Fibroblast of lung (primary cell): ENCODE measurements at places on chromosomes 12 and 14.
A peak's percentile ranks its signal among the peaks of the same experiment; 100 is the strongest.

DNA sequence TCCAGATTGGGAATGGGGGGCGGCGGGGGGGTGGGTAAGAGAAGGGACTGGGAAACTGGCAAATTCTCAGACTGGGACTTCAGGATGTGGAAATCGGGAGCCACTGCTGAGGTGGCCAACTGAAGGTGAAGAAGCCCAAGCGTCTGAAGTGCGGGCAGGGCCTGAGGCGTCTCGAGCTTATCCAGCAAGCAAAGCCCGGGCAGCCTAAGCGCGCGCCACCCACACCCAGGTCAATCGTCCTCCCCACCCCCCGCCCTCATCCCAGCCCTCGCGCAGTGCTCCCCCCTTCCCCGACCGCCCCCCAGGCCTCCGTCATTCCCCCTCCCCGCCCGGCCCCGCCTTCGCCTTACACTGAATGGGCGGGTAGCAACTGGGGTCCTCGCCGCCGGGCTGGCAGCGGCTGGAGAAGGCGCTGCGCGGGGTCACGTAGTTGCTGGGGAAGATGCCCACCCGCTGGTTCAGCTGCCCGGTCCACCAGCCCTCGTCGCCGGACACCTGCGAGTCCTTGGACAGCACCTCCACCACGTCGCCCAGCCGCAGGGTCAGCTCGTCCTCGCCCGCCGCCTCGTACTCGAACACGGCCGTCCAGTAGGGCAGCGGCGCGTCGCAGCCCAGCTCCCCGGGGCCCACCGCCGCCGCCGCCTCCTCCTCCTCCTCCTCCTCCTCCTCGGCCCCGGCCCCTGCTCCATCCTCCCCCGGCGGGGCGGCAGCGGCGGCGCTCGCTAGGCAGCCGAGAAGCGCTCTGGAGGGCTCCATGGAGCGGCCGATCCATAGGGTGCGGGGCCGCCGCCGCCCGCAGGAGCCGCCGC lies 693 bp downstream of the MAP3K9 start:
- peaks cover 14% of the 10 kb centered on the region for H3K27me3 ChIP-seq
- H3K4me1 ChIP-seq: no peaks in the 10 kb centered on the region
- H3K4me3 ChIP-seq: peak overlapping the region; percentile 60
- H3K27ac ChIP-seq: no peak overlapping the region
- peak; percentile 10 for DNase-seq

- H3K4me3 ChIP-seq: no peak overlapping the region
- no peaks in the 10 kb centered on the region for H3K36me3 ChIP-seq
- no peak for DNase-seq
- H3K4me1 ChIP-seq: peaks cover 14% of the 10 kb centered on the region
Observed at GRCh38 chr12:108604208-108604941, 6.5 kb upstream of the TMEM119 start.

GRCh38 chr14:89320381-89321000 lies 96.5 kb downstream of the FOXN3 start:
- H3K4me3 ChIP-seq: no peak overlapping the region
- H3K27me3 ChIP-seq: no peaks in the 10 kb centered on the region
- no peaks in the 10 kb centered on the region for H3K36me3 ChIP-seq
- no peaks in the 10 kb centered on the region for H3K4me1 ChIP-seq

DNA sequence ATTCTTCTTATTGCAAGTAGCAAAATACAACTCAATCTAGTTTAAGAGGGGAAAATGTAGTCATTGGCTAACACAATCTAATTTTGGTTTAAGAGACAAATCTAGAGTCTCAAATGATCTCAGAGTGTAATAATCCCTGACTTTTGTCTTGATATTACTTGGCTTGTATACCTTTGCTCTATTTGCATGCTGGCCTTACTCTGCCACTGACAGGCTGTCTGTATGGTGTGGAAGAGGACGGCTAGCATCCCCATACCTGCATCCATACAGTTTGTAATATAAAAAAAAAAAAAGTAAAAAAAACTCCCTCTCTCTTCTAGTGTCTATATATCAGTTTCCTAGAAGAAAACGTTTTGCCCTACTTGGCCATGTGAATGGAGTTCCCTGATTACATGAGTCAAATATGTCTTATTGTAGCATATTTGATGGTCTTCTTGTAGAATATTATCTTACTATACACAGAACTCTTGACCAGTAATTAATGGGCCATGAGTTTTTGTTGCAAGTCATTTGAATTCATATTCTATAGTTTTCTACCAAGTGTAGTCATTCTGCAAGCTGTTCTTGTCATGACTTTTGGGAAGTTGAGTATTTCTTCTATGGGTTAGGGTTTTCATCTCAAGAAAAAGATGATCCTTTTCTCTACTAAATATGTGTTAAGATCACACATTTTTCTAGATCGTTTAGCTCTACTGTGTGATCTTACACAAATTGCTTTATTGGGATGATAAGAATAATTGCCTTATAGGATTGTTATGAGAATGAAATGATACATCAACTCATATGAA lies 8.2 kb downstream of the HIF1A start:
- H3K4me3 ChIP-seq: no peak overlapping the region
- no peaks in the 10 kb centered on the region for H3K27me3 ChIP-seq
- H3K27ac ChIP-seq: no peak overlapping the region

DNA sequence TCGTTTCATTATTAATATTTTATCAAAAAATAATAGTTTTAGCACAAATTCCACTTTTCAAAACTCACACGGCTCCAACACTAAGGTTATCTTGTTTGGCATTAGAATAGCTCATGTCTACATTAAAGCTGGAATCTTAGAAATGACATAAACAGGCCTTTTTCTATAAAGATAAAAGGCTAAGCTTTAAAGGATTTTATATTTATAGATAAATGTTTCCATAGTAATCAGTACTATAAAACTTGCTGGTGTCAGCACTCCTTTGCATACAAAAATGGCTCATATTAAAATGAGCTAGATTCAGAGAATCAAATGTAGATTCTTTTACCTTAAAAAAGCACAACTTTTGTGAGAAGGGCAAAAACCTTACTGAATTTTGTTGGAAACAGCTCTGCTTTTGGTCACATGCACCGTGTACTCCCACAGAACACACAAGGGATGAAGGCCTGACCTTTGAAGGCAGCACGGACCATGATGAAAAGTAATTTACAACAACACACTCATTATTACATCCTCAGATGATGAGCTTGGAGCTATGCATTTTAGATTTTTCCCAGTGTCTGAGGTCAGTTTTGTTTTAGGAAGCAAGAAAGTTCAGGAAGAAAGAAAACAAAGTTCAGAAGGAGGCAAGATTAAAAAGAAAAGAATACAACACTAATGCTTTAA lies 202.8 kb downstream of the BCAT1 start:
- H3K27me3 ChIP-seq: no peaks in the 10 kb centered on the region
- no peak for DNase-seq
- no peak overlapping the region for H3K4me3 ChIP-seq

GRCh38 chr14:81766321-81766915 lies 232.8 kb upstream of the SEL1L start:
- no peaks in the 10 kb centered on the region for H3K4me1 ChIP-seq
- no peak overlapping the region for H3K4me3 ChIP-seq
- no peaks in the 10 kb centered on the region for H3K36me3 ChIP-seq
- no peak overlapping the region for H3K27ac ChIP-seq
- DNase-seq: no peak
- H3K27me3 ChIP-seq: no peaks in the 10 kb centered on the region

DNA sequence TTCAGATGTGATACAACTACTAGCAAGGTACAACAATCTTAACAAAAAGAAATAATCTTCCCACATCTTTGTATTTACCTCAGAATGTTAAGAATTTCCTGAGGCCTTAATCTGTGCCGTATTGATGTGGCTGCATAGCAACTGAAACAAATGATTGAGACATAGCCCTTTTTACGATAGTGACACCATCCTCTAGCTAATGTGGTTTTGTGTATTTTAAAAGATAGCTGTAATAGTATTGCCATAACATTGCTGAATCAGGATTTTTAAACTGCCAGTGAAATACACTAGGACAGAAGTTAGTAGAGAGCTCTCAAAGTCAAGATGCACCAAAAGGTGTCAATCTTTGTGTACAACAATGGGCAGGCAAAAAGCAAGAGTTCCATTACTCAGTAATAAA lies 11.9 kb downstream of the NPAS3 start:
- no peaks in the 10 kb centered on the region for H3K36me3 ChIP-seq
- no peak overlapping the region for H3K4me3 ChIP-seq
- peak; percentile 81 for DNase-seq
- H3K27ac ChIP-seq: no peak overlapping the region

DNA sequence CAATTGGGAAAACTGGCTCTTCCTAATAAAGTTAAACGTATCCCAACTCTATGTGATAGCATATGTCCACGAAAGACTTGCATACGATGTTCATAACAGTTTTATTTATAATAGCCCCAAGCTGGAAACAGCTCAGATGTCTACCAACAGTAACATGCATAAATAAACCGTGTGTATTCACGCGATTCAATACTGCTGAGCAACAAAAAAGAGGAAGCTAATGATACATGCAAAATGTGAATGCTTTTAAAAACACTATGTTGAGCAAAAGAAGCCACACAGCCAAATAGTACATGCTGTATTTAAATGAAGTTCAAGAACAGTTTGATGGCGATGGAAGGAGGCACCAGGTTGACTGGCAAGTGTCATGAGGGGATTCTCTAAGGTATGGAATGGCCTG lies 55.7 kb downstream of the TRIM9 start:
- peaks cover 7% of the 10 kb centered on the region for H3K27me3 ChIP-seq
- DNase-seq: no peak
- no peaks in the 10 kb centered on the region for H3K36me3 ChIP-seq
- no peaks in the 10 kb centered on the region for H3K4me1 ChIP-seq
- no peak overlapping the region for H3K4me3 ChIP-seq

GRCh38 chr14:22070119-22070982 lies 396.7 kb upstream of the OR4E1 start:
- no peaks in the 10 kb centered on the region for H3K27me3 ChIP-seq
- peak; percentile 0 for DNase-seq
- no peak overlapping the region for H3K4me3 ChIP-seq
